Stimulated activated CD4-positive, alpha-beta T cell treated with anti-CD3 and anti-CD28 coated beads, Interleukin-1b, Interleukin-23, amount 100 ng/mL, for 1 hour (primary cell): ENCODE measurements at places on chromosomes 13 and 19.

- DNase-seq, result peak; percentile 38
These were observed at the start of gene GIPR for GRCh38 chr19:45667620-45668341. GIPR (plus strand) TSS chr19:45668221; CDS start chr19:45669521, 1,300 bp downstream.

DNA sequence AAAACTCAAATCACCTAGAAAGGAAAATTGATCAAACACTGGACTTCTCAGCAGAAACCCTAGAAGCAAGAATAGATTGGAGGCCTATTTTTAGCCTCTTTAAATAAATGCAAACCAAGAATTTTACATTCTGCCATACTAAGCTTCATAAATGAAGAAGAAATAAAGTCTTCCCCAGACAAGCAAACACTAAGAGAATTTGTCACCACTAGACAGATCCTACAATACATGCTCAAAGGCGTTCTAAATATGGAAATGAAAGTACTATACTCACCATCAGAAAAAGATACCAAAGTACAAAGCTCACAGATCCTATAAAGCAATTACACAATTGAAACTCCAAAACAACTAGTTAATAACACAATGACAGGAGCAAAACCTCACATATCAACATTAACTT is 578.1 kb downstream of the UQCRFS1 start:
- no peak for DNase-seq

GRCh38 chr13:34523406-34523805 is 418.7 kb upstream of the NBEA start:
- no peak for DNase-seq

DNA sequence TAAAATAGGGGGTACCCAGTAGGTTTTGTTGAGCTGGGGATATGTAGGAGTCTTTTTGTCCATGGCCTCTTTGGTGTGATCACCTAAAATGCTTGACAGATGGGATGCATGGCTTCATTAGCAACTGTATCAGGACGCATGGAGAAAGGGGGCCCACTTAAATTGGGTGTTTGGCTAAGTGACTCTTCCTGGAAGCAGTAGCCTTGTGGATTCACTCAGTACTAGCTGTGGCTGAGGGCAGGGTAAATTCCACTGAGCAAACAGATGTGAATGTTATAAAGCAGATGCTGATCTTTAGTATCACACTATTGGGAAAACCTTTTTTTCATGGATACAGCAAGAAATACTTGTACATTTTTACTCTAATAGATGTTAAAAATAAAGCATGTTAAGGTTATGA is 140.0 kb downstream of the FGF14 start:
- no peak for DNase-seq

DNA sequence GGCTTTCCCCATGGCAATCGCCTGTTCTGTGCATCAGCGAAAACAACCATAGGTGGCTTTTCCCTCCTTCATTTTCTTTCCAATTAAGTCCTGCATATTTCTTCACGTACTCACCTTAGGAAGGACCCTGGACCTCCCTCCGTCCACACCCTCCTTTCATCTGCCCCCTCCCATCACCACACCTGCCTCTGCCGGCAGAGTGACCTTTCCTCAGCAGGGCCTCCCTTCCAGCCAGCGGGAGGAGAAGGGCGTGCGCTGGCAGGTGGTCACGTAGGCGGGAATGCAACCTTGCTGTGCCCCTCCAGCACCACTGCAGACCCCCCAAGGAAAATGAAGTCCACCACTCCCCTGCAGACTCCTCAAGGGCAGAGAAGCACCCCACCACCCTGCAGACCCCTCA is 61.1 kb downstream of the GSX1 start:
- DNase-seq, result no peak

DNA sequence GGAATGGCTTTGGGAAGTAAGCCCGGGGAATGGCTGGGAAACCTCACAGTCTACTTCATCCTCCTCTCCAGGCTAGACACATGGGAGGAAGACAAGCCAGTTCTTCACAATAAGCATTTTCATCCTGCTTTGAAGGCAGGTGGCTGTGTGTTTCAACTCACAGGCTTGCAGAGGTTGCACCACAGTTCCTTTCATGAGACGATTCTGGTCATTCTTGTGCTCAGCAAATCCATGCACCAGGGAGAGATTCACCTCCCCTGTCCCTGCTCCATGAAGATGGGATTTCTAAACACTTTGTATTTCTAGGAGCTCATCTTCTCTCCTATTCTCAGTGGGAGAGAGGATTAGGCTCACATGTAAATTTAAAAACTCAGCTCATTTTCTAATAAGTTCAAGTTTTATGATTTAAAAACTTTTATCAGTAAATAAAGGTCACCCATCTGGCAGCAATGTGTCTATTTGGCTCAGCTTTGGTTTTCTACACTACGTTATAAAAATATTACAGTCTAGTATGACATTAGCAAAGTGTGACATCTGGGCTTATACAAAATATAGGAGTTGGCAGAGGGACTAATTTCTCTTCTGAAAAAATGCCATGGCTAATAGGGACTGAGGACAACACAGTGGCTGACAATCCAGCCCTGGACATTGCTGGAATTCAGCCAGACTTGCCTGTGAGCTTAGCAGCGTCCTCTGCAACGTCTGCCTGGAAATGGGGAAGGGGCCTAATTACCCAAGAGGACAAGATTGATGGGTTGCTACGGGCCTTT is 283.2 kb upstream of the SLC10A2 start:
- DNase-seq, result no peak

GRCh38 chr19:51794885-51795490 is at the start of gene FPR3:
FPR3 (plus strand) TSS chr19:51795157; CDS start chr19:51823749, 28,592 bp downstream.
- no peak for DNase-seq

DNA sequence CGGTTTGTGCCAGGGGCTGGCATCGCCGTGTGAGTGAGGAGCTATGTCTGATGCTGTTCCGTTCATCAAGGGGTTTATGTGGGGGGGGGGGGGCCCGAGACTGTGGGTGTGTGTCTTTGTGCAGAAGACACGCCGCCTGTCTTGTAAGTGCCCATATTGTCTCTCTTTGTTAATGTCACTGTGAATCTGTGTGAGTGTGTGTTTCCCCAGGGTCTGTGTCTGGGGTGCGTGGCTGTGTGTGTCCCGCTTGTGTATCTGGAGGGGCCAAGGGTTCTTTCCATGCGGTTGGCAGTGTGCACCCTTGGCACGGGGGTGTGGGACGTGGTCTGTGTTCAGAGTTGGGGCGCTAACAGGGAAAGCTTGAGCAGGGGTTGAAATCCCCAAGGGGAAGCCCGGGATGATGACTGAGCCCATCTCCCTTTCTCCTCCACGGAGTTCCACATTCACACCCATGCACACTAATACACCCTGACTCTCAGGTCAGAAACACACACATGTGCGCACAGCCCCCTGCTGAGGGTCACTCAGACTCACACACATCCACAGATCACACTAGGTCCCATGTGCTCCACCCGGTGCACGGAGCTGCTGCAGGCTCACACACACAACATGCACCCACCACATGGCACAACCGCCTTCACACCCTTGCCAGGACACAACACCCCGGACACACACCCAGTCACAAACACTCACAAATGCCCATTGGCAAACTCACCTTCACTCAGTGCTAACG is 1.8 kb downstream of the NCAN start:
- no peak for DNase-seq

DNA sequence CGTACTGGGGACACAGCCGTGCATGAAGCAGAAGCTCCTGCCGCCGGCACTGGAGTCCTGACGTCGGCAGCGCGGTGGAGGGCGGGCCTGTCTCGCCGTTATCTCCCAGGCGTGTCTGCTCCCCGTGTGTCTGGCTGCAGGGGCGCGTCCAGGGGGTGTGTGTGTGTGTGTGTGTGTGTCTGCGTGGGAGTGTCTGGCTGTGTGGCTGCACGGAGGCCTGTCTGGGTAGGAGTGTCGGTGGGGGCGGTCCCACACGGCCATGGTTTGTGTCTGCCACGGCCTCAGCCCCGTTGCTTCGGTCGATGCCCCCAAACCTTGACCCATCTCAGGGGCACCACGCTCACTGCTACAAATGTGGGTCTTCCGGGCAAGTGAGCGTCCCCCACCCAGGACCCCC is 18.3 kb downstream of the ARID3A start:
- no peak for DNase-seq

- no peak for DNase-seq
These were observed 1.2 kb upstream of the CHMP2A start for GRCh38 chr19:58555920-58556621.

- no peak for DNase-seq
These were observed 28.7 kb upstream of the C1QTNF9 start for GRCh38 chr13:24280720-24281119.

GRCh38 chr19:39372047-39372802 is 18.7 kb downstream of the PAF1 start:
- no peak for DNase-seq

- no peak for DNase-seq
These were observed 159.1 kb downstream of the LIG4 start for GRCh38 chr13:108056278-108056677.

- DNase-seq, result no peak
These were observed 14.3 kb upstream of the MCF2L start for GRCh38 chr13:112954488-112955270.

DNA sequence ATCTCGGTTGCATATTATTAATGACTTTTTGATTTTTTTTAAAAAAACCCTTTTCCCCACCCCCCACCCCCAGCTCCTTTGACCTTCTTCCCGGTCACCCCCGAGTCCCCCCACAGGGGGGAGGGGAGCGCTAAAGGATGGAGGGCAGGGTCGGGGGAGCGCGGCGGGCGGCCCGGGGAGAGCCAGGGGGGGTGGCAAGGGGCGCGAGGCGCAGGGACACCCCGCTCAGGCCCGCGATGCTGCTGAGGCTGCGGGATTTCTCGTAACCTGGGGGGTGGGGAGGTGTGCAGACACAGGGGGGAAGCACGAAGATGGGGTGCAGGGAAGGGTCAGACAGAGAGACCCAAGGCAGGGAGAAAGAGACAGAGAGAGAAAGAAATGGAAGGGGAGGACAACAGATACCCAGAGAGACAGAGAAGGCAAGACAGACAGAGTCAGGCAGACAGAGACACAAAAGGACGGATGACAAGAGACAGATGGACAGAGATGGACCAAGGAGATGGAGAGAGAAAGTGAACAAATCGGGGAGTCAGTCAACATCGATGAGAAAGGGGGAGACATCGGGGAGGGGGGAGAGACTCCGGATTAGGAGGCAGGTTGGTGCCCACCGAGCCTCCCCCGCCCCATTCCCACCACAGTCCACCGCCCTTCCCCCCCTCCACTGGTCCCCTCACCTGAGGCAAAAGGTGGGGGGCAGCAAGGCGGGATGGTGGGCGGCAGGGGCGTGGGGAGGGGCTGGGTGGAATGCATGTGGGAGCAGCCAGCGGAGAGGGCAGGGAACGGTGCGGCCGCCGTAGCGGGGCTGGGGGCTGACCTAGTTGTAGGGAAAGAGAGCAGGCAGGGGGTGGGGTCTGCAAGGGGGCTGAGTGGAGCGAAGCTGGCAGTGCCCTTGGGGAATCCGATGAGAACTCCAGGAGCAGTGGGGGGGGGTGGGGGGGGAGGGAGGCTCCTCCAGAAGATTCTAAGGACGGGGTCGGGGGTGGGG is 14.2 kb downstream of the KCNC3 start:
- no peak for DNase-seq

GRCh38 chr13:80214521-80214991 is 126.4 kb downstream of the SPRY2 start:
- DNase-seq, result no peak

DNA sequence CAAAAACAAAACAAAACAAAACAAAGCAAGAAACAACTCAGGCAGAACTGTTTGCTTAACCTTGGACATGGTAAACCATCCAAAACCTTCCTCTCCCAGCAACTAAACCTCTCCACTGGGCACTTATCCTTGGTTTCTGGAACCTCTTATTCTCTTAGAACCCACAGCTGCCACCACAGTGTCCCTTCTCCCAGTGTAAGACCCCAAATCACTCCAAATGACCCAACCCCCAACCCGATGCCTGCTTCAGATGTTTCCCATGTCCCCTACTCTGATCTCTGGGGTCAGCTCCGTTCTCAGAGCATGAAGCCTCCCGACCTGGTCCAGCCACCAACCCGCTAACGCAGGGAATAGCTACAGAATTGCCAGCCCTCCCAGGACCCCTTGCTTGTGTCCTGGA is 972 bp downstream of the KLK2 start:
- no peak for DNase-seq

GRCh38 chr13:79725841-79726240 is 244.9 kb downstream of the NDFIP2 start:
- no peak for DNase-seq

- no peak for DNase-seq
These were observed 162.5 kb downstream of the OLFM4 start for GRCh38 chr13:53191091-53191490.

- DNase-seq, result peak; percentile 51
These were observed 53.8 kb downstream of the EPS15L1 start for GRCh38 chr19:16417660-16418596.

DNA sequence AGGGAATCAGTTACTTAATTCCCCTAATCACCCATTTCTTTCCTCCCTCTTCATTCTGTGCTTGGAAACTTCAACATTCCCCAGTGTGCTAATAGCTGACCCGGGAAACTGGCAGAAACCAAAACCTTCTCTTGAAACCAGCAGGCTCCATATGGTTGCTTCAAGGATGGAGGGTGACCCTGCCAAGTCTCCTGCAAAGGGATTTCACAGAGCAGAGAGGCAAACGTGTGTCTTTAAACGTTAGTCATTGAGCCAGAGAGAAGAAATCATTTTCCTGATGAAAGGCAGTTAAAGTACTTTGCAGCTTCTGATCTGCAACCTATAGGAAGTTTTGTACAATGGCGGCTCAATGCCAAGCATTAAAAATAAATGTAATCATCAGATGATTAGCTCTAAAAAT is 220.9 kb downstream of the POU4F1 start:
- no peak for DNase-seq

- DNase-seq, result no peak
These were observed 5.4 kb downstream of the MED25 start for GRCh38 chr19:49823472-49823871.

DNA sequence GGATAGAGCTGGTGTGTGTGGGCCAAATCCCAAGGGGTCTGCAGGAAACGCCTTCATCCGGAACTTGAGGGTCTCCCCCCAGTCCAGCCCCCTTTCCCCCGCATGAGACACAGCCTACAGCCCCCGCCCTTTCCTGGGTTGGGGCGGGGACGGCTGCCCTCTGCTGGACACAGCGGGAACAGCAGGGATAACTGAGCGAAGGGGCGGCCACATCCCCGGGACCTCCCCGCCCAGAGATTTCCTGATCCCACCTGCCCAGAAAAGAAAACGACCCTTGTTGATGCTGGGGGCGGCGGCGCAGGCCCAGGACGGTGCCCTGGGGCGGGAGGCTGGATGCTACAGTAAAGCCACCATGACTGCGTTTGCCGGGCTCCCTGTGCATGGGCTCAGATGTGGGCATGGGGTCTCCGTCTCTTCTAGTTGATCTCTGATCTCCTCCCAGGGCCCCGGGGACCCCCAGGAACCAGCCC is 14.2 kb downstream of the ONECUT3 start:
- peak; percentile 7 for DNase-seq
